OCI-LY7 (cell line): ENCODE measurements at places on chromosomes 1 and 21.
A peak's percentile ranks its signal among the peaks of the same experiment; 100 is the strongest.

GRCh38 chr1:68141071-68142021 lies 90.9 kb upstream of the DIRAS3 start:
- DNase-seq: no peak

GRCh38 chr1:16018308-16018707 lies 465 bp upstream of the HSPB7 start:
- DNase-seq: no peak

- DNase-seq: no peak
Observed at GRCh38 chr21:44994695-44995342, 55.0 kb downstream of the SLX9 start.

GRCh38 chr1:229253151-229253974 lies 17.5 kb upstream of the RAB4A start:
- peak; percentile 19 for DNase-seq
